Adrenal gland (tissue), 19 donors: ENCODE measurements at places on chromosomes 12 and 14. TPM values are rescaled to one million over a fixed set of nuclear protein-coding genes. Genes with fewer than 3 reads are reported as not detected.

The SDR9C7 gene
- polyA plus RNA-seq: not detected

The IFI27 gene
- 256 TPM for polyA plus RNA-seq

The IFNG-AS1 gene
- polyA plus RNA-seq: not detected

The AVPR1A gene
- polyA plus RNA-seq: 6.5 TPM

The SLC24A4 gene
- polyA plus RNA-seq: 0.32 TPM

The C2CD5 gene
- polyA plus RNA-seq: 13.8 TPM

The ASB8 gene
- polyA plus RNA-seq: 68.8 TPM

The RNFT2 gene
- 11.4 TPM for polyA plus RNA-seq

The TAS2R10 gene
- 0.44 TPM for polyA plus RNA-seq

The CISTR gene
- not detected for polyA plus RNA-seq
